Activated effector memory CD4-positive, alpha-beta T cell treated with Interleukin-2 at 50 U/mL for 16 hours (primary cell): ENCODE measurements at places on chromosomes 4 and X.
A peak's percentile ranks its signal among the peaks of the same experiment; 100 is the strongest.

DNA sequence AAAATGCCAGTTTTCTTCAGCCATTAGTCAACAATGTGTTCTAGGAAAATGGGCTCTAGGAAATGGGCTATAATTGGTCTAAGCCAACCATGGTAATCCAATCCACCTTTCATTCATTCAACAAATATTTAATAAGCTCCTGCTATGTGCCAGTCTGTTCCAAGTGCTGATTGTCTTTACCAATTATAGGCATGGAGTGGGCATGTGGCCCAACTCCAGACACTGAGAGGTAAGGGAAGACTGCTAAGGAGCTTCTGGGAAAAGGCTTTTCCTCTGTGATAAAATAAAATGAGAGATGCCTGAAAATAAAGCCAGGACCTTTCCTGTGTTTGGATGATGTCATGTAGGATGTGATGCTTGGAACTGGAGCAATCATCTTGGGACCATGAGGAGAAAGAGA, 43.3 kb downstream of the HOPX start:
- DNase-seq: no peak

GRCh38 chr4:71025654-71026053, 32.2 kb downstream of the DCK start:
- DNase-seq: no peak

DNA sequence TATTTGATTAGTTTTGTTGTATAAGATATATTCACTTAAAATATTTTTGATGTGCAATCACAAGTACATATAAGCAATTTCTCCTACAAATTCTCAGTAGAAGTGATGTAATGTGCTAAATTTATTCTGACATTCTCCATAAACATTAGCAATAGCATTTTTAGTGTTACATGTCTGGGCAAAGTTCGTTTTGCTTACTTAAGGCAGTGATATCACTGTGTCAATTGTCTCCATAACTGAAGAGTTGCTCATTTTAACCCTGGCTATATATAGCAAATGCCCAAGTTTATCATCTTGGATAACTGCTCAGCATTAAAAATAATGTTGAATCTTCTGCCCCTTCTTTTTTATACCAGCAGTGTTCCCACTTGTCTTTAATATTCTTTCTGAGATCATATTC, 340.0 kb upstream of the NDST4 start:
- no peak for DNase-seq

GRCh38 chr4:67674098-67674497, 26.9 kb downstream of the UBA6 start:
- DNase-seq: no peak

DNA sequence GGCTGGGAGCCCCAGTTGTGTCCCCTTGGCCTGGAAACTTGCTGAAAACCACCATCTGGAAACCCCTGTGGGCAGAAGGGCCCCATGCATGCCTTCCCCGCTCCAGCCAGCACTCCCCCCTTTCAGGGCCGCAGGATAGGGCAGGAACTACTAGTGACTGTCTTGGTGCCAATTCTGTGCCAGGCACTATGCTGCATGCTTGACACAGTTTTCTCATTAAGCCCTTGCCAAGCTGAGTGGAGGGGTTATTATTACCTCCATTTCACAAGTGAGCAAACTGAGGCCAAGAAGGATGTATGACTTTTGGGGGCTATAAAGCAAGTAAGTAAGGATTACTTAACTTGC, 73.6 kb upstream of the PJA1 start:
- no peak for DNase-seq

DNA sequence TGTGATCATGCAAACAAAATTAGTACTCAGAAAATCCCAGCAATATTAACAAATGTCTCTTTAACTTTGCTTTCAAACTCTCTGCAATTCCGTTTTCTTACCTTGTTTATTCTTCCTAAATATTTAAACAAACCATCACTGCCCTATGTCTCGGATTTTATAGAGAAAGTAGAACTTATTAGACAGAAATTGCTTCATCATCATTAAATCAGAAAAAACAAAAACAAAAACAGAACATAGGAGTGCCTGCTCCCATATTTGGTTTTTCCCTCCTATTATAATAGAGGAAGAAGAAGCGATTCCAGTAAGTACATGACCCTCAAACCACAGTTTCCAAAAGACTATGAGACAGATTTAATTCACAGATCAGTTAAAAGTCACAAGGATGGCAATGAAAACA, 1228.0 kb downstream of the RPA4 start:
- DNase-seq: no peak

DNA sequence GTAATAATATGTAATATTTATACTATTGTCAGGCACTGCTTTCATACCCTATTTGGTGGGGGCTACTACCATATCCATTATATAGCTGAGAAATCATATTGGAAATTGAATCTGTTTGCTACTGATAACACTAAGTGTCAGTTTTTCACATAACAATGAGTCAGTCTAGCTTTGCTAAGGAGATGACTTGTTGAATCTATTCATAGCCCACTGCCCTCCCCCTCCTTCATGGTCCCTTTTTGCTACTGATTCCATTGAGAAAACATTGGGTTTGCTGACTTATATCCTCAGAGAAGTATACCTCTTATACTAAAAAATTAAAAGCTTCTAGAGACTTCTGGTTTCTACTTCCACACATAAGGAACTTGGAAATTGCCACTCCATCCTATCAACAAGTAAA, 1898.4 kb downstream of the STIM2 start:
- DNase-seq: no peak

GRCh38 chr4:121073672-121074381, 1.5 kb upstream of the NDNF start:
- DNase-seq: no peak

DNA sequence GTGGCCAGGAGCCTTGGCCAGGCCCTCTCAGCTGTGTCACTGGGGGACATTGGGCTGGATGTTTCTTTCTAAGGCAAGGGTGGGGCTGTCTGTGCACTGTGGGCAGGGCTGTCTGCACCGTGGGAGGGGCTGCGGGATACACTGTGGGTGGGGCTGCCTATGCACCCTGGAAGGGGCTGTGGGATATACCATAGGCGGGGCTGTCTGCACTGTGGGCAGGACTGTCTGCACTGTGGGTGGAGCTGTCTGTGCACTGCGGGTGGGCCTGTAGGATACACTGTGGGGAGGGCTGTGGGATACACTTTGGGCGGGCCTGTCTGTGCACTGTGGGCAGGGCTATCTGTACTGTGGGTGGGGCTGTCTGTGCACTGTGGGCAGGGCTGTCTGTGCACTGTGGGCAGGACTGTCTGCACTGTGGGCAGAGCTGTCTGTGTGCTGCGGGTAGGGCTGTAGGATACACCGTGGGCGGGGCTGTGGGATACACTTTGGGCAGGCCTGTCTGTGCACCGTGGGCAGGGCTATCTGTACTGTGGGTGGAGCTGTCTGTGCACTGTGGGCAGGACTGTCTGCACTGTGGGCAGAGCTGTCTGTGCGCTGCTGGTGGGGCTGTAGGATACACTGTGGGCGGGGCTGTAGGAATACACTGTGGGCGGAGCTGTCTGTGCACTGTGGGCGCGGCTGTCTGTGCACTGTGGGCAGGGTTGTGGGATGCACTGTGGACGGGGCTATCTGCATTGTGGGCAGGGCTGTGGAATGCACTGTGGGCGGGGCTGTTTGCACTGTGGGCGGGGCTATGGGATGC, 31.1 kb downstream of the ACOX3 start:
- peak; percentile 57 for DNase-seq

DNA sequence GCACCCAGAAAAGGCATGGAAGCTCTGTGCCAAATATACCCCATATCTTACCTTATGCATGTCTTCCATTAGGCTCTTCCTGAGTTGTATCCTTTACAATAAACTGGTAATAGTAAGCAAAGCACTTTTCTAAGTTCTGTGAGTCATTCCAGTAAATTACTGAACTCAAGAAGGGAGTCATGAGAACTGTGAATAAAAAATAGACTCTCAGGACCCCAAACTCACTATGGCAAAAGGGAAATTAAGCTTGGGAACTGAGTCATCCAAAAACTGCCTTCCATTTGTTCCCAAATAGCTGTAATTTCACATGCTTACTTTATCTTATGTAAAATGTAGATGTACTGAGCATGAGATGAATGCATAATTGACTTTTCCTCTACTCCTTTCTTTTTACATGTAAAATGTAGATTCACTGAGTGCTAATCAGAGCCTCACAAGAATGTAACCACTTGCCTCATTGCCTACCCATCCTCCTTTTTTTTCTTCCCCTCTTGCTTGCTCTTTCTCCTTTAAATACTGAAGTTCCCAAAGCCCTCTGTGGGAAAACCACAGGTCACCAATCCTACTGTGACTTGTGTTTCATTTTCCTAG, 8.1 kb downstream of the TCEAL3 start:
- DNase-seq: no peak
